Esophagus squamous epithelium (tissue), 5 donors: ENCODE measurements at places on chromosomes 11 and 22.

GRCh38 chr11:11786771-11787170, 55.0 kb upstream of the USP47 start:
- no peak for DNase-seq

DNA sequence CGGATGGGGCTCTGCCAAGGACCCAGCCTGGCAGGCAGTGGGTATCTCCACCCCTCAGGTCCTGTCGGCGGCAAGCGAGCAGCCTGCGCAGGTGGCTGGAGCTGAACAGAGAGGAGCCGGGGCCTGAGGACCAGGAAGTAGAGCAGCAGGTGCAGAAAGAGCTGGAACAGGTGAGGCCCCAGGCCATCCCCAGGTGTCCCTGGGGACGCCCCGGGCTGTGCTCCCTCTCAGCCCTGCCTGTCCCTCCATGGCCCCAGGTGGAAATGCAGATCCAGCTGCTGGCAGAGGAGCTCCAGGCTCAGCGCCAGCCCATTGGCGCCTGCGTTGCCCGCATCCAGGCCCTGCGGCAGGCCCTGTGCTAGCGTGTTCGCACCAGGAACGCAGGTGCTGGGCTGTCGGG, 44.0 kb downstream of the PISD start:
- DNase-seq: no peak

DNA sequence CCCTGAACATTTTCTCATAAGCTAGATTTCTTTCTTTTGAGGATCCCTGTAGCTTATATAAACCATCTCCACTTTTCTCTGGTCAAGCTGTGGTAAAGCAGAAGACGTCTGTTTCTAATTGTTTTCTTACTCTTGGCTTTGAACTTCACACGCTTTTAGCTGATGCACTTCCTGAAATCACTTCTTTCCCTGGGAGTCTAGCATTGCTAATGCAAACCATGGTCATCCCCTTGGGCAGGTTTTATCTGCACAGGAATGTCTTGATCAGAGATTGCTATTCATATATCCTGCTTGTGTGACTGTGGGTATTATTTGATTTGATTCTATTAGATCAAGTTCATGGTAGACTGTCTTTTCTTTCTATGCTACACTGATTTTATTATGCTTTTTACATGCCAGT, 199.2 kb upstream of the POU2AF2 start:
- no peak for DNase-seq

DNA sequence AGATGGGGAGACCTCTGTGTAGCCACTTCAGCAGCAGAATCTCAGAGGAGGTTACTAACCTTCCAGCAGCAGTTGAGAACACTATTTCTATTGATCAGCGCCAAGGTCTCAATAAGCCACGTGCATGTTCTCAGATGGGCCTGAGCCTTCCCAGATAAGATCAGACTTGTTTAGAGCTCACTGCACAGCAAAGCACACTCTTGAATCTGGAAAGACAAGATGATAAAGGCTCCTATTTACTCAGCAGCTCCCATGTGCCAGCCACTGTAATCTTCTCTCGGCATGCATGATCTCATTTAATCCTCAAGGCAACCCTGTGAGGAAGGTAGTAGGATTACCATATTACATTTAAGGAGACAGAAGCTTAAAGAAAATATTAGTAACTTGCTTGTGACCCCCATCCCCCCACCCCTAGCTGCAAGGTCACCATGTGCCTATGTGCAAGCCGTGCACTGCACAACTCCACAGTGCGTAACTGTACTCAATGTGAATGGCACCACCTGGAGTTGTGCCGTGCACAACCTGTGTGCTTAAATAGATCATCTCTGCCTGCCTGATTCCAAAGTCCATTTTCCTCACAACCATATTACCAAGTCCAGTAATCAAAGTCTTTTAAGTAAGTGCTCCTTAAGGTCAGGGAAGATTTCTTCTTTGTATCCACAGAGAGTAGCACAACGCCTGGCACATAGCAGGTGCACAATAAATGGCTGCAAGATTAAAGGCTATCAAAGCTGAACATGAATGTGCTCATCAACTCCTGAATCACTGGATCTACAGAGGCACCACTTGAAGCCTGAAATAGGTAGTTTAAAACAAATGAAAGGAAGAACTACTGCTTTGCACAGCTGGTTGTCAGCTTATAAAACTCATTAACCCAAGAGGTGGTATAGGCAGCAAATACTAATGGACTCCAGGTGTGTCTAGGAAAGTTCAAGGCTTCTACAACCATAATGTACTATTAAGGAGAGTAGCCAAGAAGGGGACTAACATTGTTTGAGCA, 293.8 kb downstream of the BUD13 start:
- no peak for DNase-seq

- DNase-seq: no peak
Measured at GRCh38 chr11:86134580-86135318, 65.9 kb upstream of the PICALM start.

DNA sequence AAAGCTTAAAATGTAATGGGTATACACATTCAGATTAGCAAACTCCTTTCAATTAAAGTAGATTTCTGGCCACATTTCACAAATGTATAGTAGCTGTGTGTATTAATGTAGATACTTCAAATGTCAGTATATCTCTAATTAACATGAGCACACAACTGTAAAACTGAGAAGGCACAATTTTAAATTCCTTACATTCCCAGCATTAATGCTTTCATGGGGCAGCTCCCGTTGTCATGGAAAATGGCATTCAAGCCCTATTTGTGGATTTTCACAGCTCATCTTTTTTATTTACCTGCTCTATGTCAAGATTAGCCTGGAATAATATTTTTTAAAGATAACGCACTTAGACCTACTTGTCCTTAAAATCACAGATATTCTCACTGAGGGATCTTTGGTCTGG, 113.6 kb upstream of the SOX6 start:
- no peak for DNase-seq

GRCh38 chr11:33168709-33169200, 7.5 kb upstream of the CSTF3 start:
- DNase-seq: no peak

- no peak for DNase-seq
Measured at GRCh38 chr22:46602025-46602424, 18.2 kb upstream of the GRAMD4 start.

- no peak for DNase-seq
Measured at GRCh38 chr11:86021377-86021776, 47.5 kb downstream of the PICALM start.

GRCh38 chr11:93541884-93542810, 1.0 kb downstream of the SMCO4 start:
- DNase-seq: no peak

GRCh38 chr22:22822106-22822505, 65.5 kb upstream of the IGLL5 start:
- no peak for DNase-seq

- no peak for DNase-seq
Measured at GRCh38 chr11:60848714-60849151, 6.8 kb downstream of the CCDC86 start.

GRCh38 chr11:37496201-37496600, 898.2 kb upstream of the RAG2 start:
- no peak for DNase-seq

DNA sequence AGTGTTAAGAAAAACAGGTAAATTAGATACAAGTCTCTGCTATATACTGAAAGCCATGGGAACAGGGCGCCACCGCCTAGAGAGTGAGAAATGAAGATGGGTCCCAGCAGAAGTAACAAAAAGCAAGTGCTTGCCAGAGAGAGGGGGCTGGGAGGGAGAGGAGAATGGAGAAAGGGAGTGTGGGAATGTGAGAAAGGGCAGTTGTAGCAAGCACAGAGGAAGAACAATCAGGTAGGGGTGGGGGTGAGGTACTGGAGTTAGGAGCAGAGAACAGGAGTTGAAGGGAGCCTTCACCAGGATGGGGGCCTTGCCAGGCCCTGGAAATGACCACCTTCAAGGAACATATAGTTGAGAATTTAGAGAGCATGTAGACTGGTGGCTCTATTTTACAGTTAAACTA, 66.8 kb downstream of the TCF20 start:
- no peak for DNase-seq

DNA sequence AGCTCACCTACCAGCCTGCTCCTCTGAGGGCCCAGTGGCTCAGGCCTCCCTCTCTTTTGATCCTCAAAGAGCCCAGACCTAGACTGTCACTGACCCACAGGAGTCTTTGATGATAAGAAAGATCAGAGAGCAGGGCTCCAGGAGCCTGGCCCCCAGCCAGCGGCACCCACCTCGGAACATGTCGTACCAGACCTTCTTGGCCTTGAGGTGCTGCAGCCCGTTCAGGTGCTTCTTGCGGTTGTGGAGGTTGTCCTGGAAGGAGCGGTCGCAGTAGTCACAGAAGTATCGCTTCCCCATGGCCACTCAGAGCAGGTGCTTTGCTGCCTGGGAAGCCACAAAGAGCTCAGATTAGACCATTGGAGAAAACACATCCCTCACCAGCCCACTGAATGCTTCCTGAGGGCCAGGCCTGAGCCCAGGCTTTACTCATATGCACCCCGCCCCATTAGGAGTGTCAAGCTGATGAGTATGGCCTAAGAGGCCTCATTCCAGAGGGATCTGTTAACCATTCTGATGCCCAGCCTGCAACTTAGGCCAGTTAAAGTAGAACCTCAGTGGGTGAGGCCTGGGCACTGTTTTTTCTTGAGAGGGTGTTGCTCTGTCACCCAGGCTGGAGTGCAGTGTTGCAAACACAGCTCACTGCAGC, 18.4 kb downstream of the ZMAT5 start:
- no peak for DNase-seq

DNA sequence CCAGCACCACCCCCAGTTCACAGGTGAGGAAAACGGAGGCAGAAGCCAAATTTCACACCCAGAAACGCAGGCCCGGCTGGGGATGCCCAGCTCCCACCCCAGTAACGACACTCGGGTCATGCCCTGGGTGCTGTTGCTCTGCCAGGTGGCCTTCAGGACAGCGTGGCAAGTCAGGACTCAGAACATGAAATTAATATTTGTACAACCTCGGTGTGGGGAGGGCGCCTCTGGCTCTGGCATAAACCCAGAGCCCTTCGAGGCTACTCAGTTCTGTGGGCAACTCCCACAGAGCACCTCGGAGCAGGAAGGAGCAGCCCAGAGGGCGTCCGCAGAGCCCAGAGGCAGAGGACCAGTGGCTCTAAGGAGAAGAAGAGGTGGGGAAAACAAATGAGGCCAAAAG, 71.6 kb downstream of the CELSR1 start:
- no peak for DNase-seq

- no peak for DNase-seq
Measured at GRCh38 chr11:73971175-73971719, 11.4 kb downstream of the UCP2 start.

GRCh38 chr11:1891831-1892115, at the start of gene PRR33:
Gene PRR33 (minus strand): TSS chr11:1891895. CDS start chr11:1890584, 1,311 bp downstream.
- no peak for DNase-seq

DNA sequence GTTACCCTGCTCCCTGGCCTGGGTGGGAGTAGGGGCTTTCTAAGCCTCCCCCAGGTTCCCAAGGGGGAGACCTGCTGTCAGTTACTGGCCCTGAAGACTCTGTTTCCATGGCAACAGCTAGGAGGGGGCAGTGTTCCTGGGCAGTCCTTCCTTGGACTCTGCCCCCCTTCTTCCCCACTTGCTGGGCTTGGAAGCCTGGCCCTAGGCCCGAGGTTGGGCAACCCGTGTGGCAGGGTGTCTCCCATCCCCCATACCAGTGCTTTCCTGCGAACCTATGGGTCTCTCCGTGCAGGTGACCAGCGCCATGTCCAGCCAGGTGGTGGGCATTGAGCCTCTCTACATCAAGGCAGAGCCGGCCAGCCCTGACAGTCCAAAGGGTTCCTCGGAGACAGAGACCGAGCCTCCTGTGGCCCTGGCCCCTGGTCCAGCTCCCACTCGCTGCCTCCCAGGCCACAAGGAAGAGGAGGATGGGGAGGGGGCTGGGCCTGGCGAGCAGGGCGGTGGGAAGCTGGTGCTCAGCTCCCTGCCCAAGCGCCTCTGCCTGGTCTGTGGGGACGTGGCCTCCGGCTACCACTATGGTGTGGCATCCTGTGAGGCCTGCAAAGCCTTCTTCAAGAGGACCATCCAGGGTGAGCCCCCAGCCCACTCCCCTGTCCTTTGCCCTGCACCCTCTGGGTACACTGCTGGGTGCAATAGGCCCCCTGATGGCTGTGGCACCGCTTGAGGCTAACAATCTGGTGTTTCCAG, 1.7 kb downstream of the ESRRA start:
- DNase-seq: no peak

DNA sequence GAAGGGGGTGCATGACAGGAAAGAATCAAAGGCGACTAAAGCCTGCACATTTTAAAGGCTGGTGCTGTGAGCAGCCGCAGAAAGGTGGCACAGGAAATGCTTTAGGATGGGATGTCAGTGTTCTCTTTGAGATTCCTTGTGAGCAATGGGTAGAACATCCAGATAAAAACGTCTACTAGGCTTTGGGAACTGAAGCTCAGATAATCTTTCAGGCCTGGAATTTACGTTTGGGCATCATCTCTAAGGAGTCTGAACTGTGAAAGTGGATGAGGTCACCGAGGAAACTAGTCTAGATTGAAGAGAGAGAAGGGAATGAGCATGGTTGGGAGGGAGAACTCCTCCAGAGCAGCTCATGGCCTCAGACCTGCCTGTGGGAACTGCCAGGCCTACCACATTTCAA, 65.7 kb downstream of the FLI1 start:
- no peak for DNase-seq

- DNase-seq: no peak
Measured at GRCh38 chr11:127471662-127472061, 471.1 kb upstream of the KIRREL3 start.

GRCh38 chr11:127049486-127049885, 48.9 kb upstream of the KIRREL3 start:
- DNase-seq: no peak

- no peak for DNase-seq
Measured at GRCh38 chr22:29768052-29768693, 1.0 kb downstream of the UQCR10 start.

- DNase-seq: no peak
Measured at GRCh38 chr11:99019696-99020095, 1.1 kb upstream of the CNTN5 start.

- DNase-seq: no peak
Measured at GRCh38 chr11:115996125-115996807, 492.1 kb upstream of the CADM1 start.
